Caki2 (cell line): ENCODE measurements at places on chromosomes 1 and 21.

GRCh38 chr1:247241691-247242090 is 14.2 kb upstream of the VN1R5 start:
- no peak for DNase-seq

DNA sequence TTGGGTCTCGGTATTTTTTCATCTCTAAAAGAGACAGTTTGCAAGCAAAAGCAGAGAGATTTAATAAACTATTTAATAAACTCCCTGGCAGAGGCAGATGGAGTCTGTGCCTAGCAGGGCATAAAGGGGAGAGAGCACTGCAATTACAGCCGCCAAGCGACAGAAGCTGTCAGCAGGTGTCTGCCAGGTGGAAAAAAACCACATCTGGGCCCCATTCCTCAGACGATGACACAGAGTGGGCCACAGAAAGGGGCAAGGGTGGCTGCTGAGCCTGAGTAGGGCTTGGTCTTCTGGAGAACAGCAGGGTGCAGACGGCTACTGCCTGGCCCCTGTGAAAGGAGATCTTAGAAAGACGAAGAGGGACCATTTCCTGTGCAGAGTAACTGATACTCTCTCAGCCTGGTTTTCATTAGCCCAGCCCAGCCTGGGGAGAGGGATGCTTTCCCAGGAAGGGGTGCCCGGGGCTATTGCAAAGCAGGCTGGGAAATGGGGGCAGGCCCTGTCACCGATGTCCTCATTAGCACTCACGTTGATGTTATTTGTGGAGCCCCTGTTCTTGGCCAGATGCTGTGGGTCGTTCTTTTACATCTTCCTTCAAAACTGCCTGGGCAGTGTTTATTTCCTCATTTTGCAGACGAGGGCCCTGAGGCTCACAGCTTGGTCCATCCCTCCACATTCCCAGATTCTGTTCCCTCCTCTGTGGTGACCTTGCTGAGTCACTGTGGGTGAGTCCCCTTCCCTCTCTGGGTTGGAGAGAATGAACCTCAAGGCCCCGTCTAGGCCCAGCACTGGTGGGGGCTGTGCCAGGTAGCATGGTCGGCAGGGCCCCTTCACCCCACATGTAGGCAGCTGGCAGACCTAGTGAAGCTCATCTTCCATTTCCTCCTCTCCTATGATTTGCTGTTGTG is 472.7 kb downstream of the PTPRU start:
- DNase-seq = peak; percentile 84

DNA sequence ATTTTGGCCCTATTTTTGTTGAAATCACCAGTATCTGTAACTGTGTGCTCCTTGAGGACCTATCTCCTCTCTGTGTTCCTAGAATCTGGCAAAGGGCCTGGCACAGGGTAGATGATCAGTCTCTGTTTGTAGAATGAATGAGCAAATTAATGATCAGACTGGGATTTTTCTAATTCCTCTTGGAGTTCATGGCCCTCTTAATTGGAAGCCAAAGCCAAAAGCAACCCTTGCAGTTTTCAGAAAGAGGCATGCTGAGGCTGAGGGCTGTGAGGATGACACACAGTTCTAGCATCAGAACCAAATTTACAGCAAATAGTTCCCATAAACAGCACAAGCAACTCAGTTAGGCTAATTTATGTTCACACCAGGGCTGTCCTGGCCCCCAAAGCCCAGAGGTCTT is 111.1 kb upstream of the BEND5 start:
- DNase-seq = no peak

DNA sequence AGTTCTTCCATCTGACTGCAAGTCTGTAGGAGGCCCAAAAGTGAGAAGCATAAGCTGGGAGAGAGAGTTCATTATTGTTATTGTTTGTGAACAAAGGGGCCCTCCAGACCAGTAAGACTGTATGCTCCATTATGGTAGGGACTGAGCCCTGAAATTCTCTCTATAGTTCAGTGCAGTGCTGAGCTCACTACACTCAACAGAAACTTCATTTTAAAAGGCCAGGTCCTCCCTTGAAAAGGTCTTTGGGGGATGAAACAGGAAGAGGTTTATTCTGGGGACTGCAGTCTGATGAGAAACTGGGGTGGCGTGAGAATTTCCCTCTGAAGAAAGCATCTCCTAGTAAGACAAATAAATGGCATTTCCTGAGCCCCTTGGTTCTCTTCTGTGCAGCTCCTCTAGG is 5.5 kb upstream of the GATAD2B start:
- DNase-seq = no peak

DNA sequence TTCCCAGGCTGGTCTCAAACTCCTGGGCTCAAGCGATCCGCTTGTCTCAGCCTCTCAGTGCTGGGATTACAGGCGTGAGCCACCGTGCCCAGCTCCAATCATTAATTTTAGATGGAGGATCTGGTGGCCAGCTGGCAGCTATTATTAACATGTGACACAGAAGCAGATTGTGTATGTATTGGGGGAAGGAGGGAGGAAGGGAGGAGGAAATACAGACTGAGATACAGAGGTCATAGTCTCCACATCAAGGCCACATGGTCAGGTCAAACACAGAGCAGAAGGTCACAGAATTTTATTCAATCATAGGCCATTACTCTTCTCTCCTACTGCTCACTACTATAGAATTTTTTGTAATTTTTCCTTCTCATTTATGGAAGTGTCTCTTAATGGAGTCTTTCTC is 57.9 kb upstream of the ADORA3 start:
- no peak for DNase-seq

DNA sequence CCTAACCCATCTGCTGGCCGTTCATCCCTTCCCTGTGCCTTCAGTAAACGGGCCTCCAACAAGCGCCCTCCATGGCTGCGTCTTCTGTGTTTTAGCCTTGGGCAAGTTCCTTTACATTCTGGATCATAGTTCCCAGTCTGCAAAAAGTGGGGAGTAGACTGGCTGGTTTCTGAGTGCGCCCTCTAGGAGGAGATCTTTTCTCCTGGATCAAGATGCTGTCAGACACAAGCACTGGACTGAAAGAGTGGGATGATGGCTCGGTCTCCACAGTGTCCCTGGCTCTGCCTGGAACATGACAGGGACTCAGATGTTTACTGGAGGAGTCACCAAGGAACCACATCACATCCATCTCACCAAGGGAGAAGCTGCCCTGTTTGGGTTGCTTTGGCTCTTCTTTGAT is 88.8 kb downstream of the PRDM2 start:
- DNase-seq = no peak

DNA sequence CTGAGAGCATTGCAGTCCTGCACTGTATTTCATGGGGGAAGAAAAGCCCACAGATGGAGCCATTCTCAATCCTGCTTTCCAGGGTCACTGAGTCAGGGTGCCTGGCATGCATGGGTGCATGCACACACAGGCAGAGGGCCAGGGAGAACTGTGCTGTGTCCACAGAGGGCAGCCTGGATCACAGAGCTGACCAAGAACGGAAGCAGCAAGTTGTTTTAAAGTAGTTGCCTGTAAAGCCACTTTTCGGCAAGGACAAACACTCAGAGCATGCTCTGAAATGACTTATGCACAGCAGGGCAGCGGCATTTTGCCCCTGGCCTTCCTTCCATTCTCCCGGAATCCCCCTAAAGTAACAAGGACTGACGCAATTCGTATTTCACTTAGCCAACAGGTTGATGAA is 3.6 kb downstream of the ERG start:
- peak; percentile 40 for DNase-seq

- DNase-seq = no peak
These were observed 180.5 kb upstream of the B3GALT2 start for GRCh38 chr1:193366764-193367507.

GRCh38 chr21:39724944-39725343 is 20.0 kb upstream of the IGSF5 start:
- no peak for DNase-seq

- peak; percentile 17 for DNase-seq
These were observed 1.6 kb upstream of the PFKL start for GRCh38 chr21:44298301-44298700.

DNA sequence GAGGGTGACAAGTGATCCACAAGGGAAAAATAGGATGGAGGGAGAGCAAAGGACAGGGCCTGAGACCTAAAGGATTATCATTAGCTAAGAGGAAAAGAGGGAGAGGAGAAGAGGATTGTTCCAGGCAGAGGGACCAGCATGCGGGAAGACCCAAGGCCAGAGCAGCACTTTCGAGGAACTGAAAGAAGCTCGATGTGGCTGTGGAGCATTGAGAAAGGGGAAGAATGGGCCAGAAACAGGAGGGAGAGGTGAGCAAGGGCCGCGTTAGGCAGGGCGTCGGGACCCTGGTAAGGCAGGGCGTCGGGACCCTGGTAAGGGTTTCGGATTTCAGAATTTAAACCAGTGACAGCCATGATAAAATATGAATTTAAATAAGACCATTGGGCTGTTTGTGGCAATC is 22.8 kb upstream of the CSF1 start:
- no peak for DNase-seq

DNA sequence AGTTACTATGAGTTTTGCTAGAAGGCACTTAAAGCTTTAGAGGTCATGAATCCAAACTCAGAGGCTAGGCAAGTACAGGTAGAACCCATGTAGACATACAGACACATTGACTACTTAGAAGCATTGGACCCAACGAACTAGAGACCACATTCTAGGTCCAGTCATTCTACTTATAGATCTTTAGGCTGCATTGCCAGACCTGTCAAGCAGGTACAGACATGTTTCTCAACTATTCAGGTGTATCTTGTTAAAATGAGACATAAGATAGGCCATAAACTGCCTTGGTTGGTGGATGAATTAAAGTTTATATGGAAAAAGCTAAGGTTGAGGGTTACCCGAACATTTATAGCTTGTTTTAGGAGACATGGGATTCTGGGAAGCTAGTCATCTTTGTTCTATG is 6.5 kb downstream of the ZP4 start:
- DNase-seq = no peak

DNA sequence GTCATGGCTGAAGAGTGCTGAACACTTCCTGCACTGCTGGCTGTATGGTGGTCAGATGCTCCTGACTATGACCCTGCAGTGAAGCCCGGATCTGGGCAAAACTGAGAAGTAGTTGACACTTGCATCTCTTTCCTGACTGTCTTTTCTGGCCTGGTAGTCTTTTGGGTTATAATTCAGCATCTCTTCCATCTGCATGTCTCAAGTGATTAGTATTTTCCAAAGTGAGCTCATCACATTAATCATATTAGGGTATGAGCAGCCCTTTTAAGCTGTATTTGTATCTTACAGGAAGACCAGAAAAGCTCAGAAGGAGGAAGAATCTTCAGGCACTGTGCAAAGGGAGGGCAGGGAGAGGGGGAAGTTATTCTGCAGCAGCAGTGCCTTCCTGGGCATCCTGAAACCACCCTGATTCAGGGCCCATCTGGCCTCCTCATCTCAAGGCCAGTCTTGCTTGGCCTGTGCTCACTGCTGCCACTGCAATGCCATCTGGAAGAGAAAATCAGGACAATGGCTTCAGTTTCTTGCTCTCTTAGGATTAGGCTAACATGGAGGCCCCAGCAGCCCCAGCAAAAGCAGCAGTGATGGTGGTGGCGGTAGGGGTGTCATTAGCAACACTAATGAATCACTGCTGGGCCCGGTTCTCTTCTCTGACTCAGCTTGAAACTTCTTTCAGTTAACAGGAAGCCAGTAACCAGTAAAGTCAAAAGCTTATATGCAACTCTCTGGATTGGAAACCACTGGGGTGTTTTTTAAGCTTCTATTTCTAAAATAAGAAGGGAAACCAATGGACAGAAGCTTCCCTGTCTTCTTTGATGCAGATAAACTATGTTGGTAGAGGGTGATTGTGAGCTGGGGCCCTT is 63.3 kb upstream of the WDR26 start:
- DNase-seq = peak; percentile 49

DNA sequence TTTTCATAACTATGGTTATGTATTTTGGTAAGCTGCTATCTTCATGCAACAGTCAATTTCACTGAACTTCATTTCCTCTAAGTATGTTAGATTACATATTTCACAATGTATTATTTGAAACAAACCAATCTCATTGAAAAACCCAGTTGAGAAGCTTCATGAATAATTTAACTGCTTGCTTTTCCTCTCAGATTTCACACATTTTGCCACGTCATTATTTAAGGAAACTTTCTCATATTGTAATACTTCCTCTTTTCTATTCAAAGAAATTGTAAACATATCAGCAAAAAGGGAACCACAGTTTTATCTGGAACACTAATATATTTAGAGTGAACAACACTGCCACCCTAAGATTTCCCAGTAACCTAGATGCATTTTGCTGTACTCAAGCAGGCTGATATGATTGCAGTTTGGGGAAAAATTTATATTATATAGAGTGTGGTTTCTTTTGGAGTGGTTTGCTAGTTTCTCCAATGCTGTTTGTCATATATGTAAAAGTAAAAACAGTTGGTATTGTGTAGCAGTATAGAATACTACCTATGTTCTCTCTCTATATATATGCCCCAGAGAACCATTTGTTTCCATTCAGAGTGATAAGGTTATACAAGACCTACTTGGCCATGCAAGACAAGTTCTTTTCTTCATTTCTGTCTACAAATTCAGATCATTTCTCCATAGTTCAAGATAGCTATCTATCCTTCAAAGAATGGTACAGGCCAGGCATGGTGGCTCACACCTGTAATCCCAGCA is 28.4 kb upstream of the AHCTF1 start:
- DNase-seq = no peak
